ENCODE measurements at places on chromosomes 3 and 15.

GRCh38 chr3:153166206-153166605, 4.2 kb downstream of the RAP2B start:
- DNase-seq, result no peak

- DNase-seq, result no peak
Observed at GRCh38 chr3:135762188-135762856, 203.2 kb upstream of the PPP2R3A start.

GRCh38 chr15:55937040-55937439, 56.4 kb downstream of the NEDD4 start:
- no peak for DNase-seq

GRCh38 chr15:63191895-63192618, 2.7 kb downstream of the RAB8B start:
- no peak for DNase-seq

GRCh38 chr3:108588601-108589000, 637 bp downstream of the CIP2A start:
- DNase-seq, result no peak

DNA sequence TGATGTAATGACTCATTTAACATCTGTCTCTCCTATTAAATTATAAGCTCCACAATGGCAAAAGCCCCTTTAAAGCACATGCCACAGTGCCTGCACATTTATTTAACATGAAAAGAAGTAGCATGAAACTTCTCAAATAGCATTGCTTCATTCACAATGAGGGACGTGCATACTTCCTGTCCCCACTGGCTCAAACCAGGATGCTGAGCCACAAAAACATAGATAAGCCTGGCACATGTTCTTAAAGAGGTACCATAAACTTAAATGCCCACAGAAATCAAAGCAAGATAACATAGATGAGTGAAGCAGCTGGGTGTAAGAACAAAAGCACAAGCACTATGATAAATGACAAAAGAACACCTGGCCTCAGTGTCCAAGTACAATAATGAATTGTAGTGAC, 3.8 kb downstream of the TP53BP1 start:
- no peak for DNase-seq

- no peak for DNase-seq
Observed at GRCh38 chr3:193827871-193828270, 234.9 kb downstream of the OPA1 start.

- DNase-seq, result no peak
Observed at GRCh38 chr15:80710635-80711554, 15.8 kb downstream of the ABHD17C start.

DNA sequence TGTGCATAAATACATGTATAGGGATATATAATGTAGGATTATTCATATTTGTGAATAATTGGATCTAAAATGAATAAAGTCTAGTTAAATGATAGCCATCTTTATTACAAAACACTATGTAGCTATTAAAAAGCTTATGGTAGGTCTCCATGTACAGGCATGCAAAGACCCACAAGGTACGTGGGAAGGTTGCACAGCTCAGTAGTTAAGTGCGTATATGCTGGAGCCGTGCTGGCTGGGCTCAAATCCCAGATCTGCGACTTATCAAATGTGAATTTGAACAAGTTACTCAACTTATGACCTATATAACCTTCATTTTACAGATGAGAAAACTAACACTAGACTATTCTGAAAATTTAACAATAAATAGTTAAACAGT, 100.6 kb downstream of the MYH15 start:
- DNase-seq, result no peak

GRCh38 chr15:86164232-86164898, 84.7 kb downstream of the AGBL1 start:
- DNase-seq, result no peak

GRCh38 chr3:101862416-101863165, 13.3 kb downstream of the NFKBIZ start:
- no peak for DNase-seq

DNA sequence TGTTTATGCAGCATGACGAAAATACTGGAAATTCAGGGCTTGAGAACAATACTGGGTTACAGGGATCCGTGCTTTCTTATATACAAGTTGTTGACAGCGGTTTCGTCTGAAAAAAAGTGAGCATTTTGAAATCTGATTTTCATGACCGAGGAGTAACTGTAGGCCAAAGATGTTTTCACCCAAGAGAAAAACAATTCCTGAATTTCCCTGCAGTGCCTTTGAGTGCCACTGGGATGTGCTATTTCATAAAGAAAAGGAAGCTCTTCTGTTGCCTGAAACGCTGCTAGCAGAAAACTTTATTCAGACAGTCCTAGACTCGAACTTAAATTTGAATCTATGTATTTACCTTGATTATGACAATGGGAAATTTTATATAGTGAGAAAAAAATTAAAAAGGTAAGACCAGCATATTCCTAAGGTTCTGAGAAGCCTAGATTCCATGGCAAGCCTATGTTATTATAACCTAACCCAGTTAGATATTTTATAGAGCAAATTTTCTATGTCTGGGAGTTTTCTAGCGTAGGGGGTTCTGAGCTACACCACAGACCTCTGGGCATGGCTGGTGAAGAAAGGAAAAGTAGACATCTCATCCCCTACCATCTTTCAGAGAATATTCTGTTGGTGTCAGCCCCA, 30.2 kb downstream of the KCNAB1 start:
- DNase-seq, result no peak

DNA sequence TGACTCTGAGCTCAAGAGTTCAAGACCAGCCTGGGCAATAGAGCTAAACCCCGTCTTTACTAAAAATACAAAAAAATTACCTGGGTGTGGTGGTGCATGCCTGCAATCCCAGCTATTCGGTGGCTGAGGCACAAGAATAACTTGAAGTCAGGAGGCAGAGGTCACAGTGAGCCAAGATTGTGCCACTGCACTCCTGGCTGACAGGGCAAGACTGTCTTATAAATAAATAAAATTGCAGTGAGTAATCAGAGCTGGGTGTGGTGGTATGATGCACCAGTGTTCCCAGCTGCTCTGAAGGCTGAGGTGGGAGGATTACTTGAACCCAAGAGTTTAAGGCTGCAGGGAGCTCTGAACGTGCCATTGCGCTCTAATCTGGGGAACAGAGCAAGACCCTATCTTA, 55.9 kb upstream of the GCNT3 start:
- DNase-seq, result no peak

DNA sequence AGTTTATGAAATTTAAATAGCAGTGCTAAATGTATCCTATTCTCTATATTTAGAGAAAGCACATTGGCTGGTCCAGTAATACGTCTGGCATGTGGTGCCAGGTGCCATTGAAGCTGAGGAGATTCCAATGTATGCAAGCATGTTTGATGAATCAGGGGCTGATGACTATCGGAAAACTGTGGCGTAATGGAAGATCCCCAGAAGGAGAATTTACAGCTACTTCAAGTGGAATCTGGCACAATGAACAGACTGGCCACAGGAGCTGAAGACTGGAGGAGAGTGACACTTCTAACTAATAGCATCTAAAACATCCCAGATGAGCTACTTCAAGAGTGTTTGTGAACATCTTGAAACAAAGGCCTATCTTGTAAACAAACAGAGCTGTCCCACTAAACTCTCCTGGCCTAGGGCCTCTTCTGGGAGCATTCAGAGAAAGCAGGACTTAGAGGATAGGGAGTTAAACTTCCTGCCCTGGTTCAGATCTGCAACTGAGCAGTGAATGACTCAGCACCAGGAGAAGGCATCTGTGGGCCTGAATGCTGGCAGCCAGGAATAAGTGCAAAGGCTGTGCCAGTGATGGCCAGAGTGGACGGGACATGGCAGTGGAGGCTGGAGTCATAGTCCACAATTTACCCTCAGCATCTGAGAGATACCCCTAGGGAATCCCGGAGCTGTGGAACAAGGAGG, 15.2 kb upstream of the ACTC1 start:
- no peak for DNase-seq

GRCh38 chr15:25403771-25404170, 35.1 kb downstream of the UBE3A start:
- no peak for DNase-seq

DNA sequence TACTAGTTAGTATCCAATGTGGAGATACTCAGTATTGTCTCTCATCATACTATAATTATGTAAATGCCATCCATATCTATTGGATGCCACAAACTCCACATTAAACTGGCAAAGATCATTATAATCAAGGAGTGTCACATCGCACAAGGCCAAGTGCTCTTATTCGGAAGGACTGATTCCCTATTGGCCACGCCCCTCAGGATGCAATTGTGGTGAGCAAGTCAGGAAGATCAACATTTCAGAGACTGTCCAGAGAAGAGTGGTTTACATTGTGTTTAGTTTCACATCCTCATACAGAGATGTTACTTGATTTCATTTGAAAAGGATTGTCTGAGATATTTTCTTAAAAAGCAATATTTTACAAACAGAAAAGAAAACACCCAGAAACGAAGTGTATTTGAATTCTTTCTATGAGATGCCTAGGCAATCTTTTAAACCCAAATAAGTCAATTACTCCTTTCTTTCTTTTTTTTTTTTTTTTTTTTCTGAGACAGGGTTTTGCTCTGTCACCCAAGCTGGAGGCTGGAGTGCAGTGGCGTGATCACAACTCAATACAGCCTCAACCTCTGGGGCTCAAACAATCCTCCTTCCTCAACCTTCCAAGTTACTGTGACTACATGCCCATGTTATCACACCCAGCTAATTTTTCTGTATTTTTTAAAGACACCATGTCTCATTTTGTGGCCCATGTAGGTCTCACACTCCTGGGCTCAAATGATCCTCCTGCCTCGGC, 369.1 kb downstream of the RBMS3 start:
- no peak for DNase-seq

- DNase-seq, result no peak
Observed at GRCh38 chr3:182438398-182438797, 354.9 kb upstream of the ATP11B start.

GRCh38 chr3:14285548-14285925, 106.9 kb downstream of the LSM3 start:
- no peak for DNase-seq

DNA sequence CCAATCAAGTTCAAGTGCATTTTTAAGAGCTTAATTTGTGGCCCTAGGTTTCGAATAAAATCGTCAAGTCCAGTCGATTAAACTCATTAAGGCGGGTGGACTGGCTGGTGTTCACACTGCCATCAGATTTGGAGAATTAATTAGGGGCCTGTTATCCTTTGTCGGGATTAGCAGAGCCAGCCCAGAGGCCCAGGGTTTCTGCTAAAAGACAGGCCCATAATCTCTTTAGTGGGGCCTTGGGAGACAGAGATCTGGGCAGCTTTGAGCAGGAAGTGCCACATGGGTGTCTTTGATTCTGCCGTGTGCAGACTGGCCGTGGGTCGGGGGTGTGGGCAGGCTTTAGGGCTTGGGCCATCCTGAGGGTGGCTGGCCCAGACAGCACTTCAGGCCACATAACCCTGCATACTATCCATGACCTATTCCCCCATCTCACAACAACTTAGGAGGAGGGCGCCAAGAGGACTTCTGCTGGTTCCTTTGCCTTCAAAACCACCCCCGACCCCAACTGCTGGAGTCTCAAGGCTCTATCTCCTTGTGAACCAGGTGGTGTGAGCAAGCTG, 94.7 kb downstream of the PLXNA1 start:
- DNase-seq, result no peak

GRCh38 chr3:179929091-179929529, 107.6 kb downstream of the PEX5L start:
- DNase-seq, result no peak

GRCh38 chr3:29940759-29941323, 660.0 kb downstream of the RBMS3 start:
- no peak for DNase-seq

DNA sequence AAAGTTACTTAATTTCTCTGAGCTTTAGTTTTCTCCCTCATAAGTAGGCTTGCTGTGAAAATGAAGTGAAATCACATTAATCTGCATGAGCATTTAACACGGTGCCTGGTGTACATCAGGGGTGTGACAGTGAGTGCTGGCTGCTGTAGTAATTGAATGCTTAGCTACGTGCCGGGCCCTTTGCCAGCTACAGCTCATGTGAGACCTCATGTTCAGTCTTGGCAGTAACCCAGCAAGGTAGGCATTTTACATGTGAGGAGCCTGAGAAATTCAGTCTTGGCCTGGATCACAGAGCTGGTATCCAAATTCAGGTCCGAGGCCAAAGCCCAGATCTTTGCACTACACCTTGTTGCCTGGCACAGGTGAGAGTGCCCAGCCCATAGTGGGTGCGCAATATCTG, 9.1 kb downstream of the GHRL start:
- DNase-seq, result no peak

DNA sequence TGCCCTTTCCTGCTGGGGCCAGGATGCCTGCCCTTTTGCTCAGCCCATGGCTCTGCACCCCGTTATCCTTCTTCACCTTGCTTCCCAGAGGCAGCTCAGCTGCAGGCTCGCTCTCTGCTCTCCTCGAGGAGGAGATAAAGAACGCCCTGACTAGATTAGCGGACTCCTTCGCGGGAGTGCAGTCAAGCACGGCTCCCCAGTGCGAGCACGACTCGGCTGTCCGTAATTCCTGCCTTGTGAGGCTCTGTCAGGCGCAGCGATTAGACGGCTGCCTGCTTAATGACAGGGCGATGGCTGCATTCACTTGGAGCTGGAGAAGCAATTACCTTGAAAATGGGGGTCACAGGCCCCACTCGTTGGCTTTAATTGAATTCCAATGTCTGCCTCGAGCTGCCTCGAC, 25.9 kb downstream of the TLE3 start:
- no peak for DNase-seq

DNA sequence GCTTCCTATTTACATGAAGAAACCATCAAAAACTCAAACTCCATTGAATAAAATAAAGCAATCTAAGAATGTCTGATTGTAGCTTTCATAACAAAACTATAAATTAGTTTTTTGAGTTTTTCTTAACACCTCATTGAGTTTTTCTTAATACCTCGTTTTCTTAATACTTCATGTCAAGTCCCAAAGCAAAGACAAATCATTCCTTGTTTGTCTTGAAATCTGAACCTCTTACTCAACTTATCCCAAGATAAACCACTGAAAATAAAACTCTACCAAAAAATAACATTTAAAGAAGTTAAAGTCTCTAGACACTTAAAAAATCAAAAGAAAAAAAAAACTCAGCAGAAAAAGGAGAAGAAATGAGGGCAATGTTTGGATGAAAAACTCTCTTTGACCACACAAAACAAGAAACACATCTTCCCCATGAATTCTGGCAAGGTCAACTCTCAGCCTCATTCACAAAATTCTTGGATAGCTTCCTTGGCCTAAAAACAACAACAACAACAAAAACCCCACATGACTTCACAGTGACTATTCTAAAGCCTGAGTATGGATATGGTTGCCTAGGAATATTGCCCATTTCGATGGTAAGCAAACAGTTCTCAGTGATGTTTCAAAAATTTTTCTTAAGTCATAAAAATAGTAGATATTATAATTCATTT, 38.2 kb downstream of the TMCC1 start:
- DNase-seq, result no peak

GRCh38 chr15:85361323-85361722, 19.1 kb upstream of the AKAP13 start:
- DNase-seq, result no peak

DNA sequence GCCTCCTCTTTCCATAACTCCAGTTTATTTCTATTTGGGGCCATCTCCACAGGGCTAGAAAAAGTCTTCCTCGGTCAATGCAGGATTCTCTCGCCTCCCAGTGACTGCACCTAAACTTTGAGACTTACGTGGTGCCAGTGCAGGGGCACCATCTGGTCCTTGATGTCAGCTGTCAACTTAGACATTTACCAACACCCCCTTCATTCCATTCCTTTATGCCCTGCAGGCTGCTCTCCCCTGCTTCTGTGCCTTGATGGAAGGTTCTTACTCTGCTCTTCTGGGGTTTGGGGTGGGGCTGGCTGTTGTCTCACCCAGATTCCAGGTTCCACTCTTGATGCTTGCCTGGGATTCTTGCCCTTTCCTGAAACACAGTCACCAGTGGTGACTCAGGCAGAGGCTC, 101.8 kb downstream of the ST8SIA2 start:
- DNase-seq, result no peak

All from stimulated activated CD4-positive, alpha-beta T cell treated with anti-CD3 and anti-CD28 coated beads, Interleukin-15, amount 100 ng/mL, for 1 hour (primary cell).